ENCODE measurements at places on chromosomes 1 and 21. TPM values are rescaled to one million over a fixed set of nuclear protein-coding genes. Genes with fewer than 3 reads are reported as not detected.

DNA sequence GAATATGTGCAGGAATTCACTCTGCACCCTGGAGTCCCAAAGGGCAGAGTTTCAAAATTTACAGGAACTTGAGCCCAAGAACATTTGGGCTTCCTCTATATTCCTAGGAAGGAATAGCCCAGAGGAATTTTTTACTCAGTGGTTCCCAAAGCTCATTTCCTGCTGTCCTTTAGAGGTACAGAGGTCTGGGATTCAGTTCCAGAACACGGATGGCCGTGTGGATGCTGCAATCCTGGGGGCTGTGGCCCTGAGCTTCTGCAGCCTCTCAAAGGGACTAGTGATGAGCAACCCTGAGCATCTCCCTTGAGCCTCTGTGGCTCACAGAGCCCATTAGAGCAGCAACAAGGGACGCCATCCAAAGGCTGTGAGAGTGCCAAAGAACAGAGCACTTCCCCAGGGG lies 10.1 kb upstream of the RHOU start:
- no peaks in the 10 kb centered on the region for H3K4me1 ChIP-seq
- no peak for DNase-seq
- H3K27ac ChIP-seq: no peak overlapping the region

DNA sequence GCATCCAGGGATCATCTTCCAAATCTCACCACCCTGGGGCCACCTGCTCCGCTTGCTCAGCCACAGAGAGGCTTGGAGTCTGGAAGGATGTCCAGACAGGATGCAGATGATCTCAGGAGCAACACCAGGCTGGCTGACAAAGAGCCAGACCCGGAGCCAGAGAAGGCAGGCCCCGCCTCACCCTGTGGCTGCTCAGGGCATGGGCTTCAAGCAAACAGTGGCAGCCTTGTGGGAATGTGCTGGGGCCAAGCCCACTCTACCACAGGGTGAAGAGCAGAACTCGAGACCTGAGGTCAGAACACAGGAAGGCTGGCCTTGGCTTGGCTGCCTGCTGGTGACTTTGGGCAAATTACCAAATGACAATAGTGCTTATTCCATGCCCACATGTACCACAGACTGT lies 45.5 kb downstream of the MRPL37 start:
- no peaks in the 10 kb centered on the region for H3K27me3 ChIP-seq
- no peak for DNase-seq
- no peak overlapping the region for H3K4me3 ChIP-seq
- peak overlapping the region; percentile 79 for H3K27ac ChIP-seq

DNA sequence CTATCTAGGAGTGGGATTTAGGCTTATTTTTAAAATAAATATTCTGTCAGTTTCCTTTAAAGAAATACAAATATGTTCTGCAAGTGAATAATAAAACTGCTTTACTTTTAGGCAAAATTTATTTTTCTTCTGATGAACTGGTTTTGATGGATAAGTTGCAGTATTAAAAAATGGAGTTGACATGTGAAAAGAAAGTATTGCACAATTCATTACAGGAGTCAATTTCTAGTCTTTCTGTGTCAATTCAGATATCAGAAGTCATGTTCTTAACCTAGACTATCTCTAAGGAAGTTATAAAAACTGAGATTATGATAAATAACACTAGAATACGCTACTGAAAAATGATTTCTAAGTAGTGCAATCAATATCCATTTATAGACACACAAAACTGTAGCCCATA lies 270.2 kb upstream of the TMPRSS15 start:
- no peak overlapping the region for H3K4me3 ChIP-seq
- no peaks in the 10 kb centered on the region for H3K27me3 ChIP-seq
- H3K36me3 ChIP-seq: no peaks in the 10 kb centered on the region
- no peak for DNase-seq

GRCh38 chr1:118210051-118210722 lies 25.2 kb upstream of the SPAG17 start:
- H3K4me1 ChIP-seq: no peaks in the 10 kb centered on the region
- H3K27ac ChIP-seq: no peak overlapping the region
- no peaks in the 10 kb centered on the region for H3K27me3 ChIP-seq
- H3K36me3 ChIP-seq: no peaks in the 10 kb centered on the region
- DNase-seq: no peak

DNA sequence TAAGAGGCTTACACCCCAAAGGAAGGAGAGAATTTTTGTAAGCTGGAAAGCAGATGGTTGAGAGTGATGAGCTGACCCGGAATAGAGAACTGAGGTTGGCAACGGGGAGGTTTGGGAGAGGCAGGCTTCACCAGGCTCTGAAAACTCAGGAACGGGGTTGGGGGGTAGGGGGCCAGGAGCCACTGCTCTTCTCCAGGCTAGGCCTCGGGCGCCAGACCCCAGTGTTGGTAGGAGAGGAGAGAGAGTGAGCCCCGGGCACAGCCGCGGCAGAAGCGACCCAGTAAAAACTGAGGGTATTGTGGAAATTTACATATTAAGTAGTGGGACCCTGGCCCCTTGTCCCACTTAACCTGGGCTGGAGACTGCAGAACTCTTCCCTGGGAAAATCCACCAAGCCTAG lies 45.7 kb downstream of the GPR161 start:
- no peak for DNase-seq
- H3K27me3 ChIP-seq: no peaks in the 10 kb centered on the region
- no peak overlapping the region for H3K27ac ChIP-seq
- H3K36me3 ChIP-seq: no peaks in the 10 kb centered on the region

The C1QA gene
- 139 TPM for total RNA-seq
